G401 (cell line): ENCODE measurements at places on chromosomes 5 and 9. TPM values are rescaled to one million over a fixed set of nuclear protein-coding genes. Genes with fewer than 3 reads are reported as not detected.

GRCh38 chr5:120152472-120152871 is 311.6 kb upstream of the PRR16 start:
- DNase-seq: no peak

- no peak for DNase-seq
These were observed 49.4 kb upstream of the KCNMB1 start for GRCh38 chr5:170438581-170438980.

Gene LTC4S
- 7.1 and 9.4 TPM in 2 replicates for total RNA-seq

- DNase-seq: no peak
These were observed 602.9 kb upstream of the WWC1 start for GRCh38 chr5:167688341-167689130.
